Cerebellar cortex (tissue), 1 donor: ENCODE measurements at places on chromosomes 6 and 20.

GRCh38 chr6:42404484-42404883 lies 47.2 kb downstream of the TRERF1 start:
- no peak for DNase-seq

DNA sequence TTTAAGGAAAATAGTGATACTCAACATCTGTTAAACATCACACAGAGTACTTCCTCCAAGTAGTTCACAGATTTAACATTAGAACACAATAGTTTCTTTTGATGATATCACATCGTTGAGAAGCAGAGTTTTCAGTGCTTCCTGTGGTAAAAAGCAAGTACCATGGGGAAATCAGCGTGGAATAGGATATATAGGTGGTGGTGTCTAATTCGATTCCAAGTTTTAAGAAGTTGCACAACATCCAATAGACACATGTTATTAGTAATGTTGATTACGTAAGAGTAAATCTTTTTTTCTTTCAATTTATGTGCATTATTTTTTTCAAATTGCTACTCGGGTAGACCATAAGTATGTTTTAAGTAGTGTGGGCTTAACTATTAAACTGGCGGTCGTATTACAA lies 360.7 kb downstream of the NKAIN2 start:
- DNase-seq = no peak

DNA sequence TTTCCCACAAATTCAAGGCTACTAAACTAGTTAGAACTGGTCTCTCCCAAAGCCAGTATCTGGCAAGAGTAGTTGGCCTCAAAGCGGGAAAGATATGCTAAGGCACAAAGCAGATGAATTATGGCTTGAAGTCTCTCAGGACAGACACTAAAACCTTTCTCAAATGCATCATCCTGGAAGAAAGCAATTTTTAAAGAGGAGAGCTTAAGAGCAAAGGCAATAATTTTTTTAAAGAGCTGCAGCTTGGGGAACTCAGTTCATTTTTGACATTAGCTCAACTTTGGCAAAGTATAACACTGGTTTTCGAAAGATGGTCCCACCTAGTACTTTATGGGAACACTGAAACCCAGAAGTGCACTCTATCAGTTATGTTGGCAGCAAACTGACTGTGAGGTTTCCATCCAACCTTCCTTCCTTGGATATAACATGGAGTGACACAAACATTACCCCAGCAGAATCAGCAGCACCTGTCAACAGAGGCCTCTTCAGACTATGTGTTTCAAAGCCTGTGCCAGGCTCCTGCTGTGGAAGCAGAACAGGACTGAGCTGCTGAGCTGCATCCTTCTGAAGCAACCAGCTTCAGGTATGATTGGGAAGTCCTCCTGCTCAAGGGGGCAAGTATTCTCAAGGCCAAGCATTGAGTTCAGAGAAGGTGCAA lies 852.3 kb upstream of the HS3ST5 start:
- no peak for DNase-seq

- no peak for DNase-seq
These were observed 10.7 kb downstream of the SDC4 start for GRCh38 chr20:45337367-45338120.

- DNase-seq = no peak
These were observed 117.0 kb downstream of the PHACTR3 start for GRCh38 chr20:59721386-59721785.

DNA sequence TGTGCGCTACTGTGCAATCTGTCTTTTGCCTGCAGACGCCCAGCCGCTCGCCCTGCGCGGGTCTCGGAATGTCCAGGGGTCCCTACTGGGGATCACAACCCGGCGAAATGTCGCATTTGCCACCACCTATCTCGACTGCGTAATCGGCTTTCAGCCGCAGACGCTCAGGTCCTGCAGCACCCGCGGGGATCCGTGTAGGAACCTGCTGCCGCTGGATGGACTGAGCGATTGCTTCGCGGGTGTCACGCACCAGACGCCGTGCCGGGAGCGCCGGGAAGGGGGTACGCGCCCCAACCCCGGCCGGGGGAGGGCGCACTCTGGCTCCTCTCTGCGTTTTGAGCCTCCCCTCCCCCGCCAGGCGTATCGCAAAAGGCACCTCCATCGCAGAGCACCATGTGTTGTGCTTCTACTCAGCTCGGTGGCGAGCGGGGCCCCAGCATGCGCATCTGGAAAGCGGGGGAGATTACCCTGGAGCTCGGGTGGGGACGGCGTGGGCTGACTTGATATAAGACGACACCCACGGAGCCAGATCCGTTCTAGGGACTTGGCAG lies 747 bp upstream of the PTPRA start:
- DNase-seq = peak; percentile 64

DNA sequence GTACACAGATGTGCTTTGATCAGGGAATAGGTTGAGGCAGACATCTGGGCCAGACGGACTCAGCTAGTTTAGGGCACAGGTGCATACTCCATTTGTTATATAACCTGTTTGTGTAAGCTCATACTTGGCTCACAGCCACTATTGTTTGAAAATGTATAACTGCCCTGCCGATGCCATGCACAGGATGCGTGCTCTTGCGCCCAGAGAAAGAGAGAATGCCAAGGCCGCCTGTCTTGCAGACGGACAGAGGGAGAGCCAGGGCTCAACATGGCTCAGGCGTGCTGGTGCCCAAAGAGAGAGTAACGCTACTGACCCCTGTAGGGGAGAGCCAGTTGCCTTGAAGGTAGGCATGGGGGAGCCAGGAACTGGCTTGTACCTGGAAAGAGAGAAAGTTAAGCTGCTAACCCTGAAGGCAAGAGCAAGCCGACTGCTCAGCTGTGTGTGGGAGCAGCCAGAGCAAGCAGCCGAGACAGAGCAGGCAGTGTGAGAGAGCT lies 57.7 kb downstream of the FAM229B start:
- DNase-seq = peak; percentile 45

DNA sequence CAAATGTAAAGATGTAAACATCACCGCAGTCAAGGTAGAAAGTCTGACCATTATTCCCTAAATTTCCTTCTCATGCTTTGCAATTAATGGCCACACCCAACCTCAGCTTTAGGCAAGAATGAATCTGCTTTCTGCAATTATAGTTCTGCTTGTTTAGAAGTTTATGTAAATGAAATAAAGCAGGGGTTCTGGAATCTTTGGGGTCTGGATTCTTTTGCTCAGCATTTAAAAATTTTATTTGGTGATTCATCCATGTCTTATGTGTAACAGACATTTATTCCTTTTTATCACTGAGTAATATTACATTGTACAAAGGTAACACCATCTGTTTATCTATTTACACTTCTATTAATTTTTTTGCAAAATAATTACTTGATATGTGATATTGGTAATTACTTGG lies 613.6 kb downstream of the UTRN start:
- DNase-seq = no peak

GRCh38 chr6:111356551-111356950 lies 126.5 kb downstream of the REV3L start:
- no peak for DNase-seq

GRCh38 chr6:10382322-10382721 lies 32.6 kb downstream of the TFAP2A start:
- DNase-seq = no peak

GRCh38 chr6:122098201-122098678 lies 301.2 kb upstream of the HSF2 start:
- DNase-seq = no peak

DNA sequence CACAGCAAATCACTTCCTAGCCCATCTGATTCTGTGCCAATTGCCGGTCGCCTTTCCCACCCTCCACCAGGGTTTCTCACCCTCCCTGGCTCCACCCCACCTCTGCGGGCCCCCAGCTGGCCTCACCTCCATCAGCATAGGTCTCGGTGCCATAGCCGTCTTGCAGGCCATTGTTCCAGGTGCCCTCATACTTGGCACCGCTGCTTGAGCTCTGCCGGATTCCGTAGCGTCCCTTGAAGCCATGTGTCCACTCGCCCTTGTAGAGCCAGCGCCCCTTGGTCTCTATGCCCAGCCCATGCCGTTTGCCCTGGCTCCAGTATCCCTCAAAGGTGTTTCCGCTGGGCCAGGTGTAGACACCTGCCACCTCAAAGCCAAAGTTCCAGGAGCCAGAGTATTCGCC lies 787 bp downstream of the JPH2 start:
- no peak for DNase-seq

- DNase-seq = no peak
These were observed 113.2 kb downstream of the EDN1 start for GRCh38 chr6:12403201-12403826.

DNA sequence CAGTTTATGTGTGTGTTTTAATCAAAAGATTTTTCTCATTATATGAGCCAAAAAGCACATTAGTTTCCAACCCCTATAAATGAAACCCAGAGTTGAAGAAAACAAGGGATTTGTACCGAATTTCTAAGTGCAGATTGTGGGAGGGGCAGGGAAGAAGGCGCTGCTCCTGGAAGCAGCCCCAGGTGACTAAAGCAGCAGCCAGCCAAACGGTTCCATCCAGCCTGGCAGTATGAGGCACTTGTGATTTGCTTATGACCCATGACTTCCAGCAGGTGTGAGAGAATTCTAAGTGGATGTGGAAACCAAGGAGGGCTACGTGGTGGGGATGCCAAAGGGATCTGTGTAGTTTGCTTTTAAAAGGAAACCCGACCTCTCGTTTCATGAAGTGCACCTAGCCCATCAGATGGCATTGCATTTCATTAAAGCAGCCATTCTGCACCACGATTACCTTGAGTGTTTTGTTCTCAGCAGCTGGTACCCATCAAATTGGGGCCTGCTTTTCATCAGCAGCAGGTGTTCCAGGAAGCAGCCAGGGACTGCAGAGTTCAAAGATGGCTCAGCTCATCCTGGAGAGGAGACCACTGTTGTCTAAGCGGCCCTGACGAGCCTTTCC lies 79.1 kb downstream of the DTD1 start:
- peak; percentile 9 for DNase-seq

- no peak for DNase-seq
These were observed 21.0 kb upstream of the RNF217 start for GRCh38 chr6:124941259-124941658.

DNA sequence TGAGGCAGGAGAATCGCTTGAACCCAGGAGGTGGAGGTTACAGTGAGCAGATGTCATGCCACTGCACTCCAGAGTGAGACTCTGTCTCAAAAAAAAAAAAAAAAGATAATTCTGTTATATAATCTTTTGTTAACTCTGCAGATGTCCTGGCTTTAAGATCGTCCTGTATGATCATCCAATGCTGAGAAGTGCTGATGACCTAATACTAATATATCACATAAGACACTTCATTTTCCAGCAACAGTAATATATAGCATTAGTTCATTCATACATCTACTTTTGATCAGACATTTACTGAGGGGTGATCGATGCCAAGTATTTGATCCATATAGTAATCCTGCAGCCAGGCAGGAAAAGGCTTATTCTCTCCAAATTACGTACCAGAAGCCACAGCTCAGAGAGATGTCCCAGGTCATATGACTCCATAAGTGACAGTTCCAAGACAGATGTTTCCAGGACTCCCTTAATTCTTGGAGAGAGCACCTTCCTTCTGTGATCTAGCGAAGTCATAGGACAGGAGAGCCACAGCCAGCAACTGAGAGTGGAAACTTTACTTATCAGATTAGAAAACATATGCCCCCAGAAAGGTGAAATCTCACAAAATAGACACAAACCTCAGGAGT lies 60.7 kb downstream of the SHLD1 start:
- DNase-seq = no peak
